Stimulated activated CD8-positive, alpha-beta memory T cell treated with anti-CD3 and anti-CD28 coated beads, Interleukin-7, amount 100 ng/mL, for 1 hour (primary cell): ENCODE measurements at places on chromosomes 16 and 17.

DNA sequence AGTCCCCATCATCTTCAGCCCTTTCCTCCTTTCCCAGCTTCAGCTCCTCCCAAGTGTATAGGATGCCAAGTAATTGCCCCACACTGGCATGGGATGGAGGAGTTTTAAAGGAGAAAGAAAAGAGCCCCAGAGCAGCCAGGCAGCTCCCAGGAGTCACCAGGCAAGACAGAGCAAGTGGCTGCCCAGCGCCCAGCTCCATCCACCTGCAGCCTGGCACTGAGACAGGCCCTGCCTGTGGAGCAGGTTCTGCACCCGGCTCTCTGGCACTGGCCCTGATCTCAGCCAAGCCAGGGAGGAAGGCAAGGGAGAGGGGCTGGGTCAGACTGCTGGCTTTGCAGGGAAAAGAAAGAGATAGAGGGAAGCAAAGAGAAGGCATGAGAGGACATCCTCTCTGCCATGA lies 21.7 kb downstream of the FOXN1 start:
- no peak for DNase-seq

GRCh38 chr17:19686400-19687090 lies 29.8 kb downstream of the SLC47A2 start:
- DNase-seq, result no peak

DNA sequence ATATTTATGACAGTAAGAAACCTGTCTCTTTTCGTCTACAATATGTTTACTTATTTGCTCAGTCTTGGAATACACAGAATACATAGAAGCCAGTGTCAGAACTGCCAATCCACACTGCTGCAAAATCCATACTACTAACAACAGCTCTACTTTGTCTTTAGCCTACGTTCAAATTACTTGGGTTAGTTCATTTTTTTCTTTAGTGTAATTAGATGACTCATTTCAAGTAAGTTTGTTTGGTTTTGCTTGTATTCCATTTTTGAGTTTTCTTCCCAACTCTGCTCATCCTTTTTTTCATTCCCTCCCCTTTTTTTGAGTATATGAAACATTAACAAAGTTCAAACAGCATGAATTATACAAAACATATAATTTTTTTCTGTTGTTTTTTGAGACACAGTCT lies 16.9 kb downstream of the CMC2 start:
- no peak for DNase-seq

- DNase-seq, result no peak
Measured at GRCh38 chr16:67555795-67556212, 6.5 kb upstream of the CTCF start.

DNA sequence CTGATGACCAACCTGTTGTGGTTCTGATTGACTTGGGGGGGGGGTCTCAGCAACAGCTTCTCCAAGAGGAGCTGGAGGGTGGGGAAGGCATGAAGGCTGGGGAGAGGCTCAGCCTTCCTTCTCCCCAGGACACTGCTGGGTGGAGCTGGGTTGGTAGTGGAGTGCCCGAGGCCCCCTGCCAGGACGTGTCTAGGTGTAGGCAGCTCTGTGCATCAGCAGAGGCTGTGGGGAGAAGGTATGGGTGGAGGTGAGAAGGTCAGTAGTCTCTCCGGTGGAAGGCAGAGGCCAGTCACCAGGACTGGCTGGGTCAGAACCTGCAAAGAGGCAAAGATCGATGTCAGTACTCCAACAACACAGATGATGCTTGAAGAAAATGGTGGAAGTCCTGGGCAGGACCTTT lies 3.9 kb downstream of the CHAD start:
- DNase-seq, result no peak

- no peak for DNase-seq
Measured at GRCh38 chr17:73719588-73720071, 75.4 kb upstream of the SDK2 start.

DNA sequence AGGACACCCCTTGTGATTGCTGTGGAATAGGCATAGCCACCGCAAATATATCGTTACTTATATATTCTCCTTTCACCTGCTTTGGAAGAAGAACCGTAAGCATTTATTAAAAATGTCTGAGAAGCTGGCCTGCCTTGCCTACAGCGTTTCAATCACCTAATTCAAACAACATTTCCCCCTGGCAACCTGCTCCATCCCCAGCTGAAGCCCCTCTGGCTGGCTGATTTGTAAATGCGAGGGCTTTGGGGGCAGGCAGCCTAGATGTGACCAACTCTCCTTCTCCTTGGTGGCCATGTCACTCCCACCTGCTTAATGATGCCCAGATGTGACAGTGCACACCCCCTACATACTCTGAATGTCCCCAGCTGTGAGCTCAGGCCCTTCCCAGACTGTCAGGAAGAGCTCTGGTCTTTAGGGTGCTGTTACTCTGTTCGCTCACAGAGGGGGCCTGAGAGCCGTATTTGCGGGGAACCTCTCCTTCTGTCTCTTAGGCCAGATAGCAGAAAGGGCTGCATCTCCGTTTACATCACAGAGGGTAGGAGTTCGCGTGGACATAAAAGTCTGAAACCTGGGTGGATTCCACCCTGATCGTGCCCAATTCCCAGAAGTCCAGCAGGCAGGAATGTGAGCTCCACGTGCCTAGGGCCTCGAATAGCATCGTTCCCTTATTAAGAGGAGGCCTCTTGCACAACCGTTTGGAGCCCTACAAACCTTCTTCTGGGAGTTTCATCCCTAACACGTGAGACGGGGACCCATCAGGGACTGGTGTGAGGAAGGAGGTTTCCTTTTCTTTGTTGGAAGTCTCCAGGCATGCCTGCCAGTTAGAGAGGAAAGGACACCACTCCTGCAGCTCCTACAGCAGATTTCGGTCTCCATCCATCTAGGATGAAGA lies 2.4 kb upstream of the SDK2 start:
- DNase-seq, result no peak

DNA sequence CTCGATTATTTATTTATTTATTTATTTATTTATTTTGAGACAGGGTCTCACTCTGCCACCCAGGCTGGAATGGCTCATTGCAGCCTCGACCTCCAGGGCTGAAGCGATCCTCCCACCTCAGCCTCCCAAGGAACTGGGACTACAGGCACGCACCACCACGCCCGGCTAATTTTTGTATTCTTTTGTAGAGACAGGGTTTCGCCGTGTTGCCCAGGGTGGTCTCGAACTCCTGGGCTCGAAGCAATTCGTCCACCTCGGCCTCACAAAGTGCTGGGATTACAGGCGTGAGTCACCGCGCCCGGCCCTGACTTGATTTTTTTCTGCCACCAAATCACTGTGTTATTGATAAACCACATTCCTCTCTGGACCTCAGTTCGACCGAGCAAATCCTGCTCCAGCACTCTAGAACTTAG lies 758 bp upstream of the RPL23A start:
- DNase-seq, result no peak

DNA sequence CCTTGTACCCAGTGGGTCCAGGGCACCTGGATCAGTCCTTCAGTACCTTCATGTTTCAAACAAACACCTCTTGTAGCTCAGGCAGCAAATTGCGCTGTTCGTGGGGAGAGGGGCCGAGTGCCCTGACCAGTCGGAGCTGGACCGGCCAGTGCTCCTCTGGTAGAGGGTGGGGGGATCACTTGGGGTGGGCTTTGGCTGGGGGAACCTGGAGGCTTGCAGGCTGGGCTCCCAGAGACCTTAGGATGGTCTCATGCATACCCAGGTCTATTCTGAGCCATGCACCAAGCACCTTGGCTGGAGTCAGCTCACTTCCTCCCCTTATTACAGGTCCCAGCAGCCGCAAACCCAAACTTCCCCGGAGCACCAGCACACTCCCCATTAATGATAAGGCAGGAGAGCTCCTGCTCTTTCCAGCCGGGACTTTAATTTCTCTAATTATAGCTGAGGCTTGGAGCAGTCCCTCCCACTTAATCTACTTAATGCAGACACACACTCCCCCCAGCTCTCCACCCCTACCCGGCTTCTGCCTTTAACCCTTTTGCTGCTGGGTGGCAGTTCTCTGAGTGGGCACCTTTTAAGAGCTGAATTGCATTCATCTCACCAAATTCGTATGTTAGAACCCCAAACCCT lies 26.3 kb upstream of the MGAT5B start:
- no peak for DNase-seq

DNA sequence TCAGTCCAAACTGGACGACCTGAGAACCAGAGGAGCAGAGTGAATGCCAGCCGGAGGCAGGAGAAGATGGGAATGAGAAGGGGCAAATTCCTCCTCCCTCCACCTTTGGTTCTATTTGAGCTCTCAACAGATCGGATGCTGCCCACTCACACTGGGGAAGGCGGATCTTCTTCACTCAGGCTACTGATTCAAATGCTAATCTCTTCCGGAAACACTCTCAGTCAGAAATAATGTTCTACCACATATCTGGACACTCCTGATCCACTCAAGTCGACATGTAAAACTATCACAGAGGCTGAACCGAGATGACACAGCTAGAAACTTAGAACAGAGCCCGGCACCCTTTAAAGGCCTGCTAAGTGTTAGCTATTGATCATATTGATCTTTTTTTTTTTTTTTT lies 57.4 kb upstream of the GRIN2A start:
- DNase-seq, result no peak

GRCh38 chr17:59219992-59220327 lies 351 bp upstream of the GDPD1 start:
- no peak for DNase-seq

GRCh38 chr16:89090669-89091426 lies 2.8 kb upstream of the ACSF3 start:
- DNase-seq, result no peak

DNA sequence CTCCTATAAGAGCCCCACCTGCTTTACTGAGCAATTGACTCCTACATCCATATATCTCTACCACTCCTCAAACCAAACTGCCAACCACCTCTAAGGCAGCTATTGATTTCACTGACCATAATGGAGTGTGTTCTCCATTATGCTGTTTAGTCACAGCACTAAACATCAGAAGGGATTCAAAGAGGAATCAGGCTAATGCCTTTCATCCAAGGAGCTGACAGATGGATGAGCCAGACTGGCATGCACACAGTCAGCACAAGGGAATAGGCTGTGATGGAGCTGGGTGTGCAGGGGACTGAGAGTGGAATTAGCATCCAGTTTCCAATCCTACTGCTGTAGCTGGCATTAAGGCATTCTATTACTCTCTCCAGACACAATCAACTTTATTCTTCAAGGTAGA lies 88.7 kb upstream of the CCL2 start:
- DNase-seq, result no peak
